Naive B cell (primary cell): ENCODE measurements at places on chromosomes 6 and 20. TPM values are rescaled to one million over a fixed set of nuclear protein-coding genes. Genes with fewer than 3 reads are reported as not detected.

DNA sequence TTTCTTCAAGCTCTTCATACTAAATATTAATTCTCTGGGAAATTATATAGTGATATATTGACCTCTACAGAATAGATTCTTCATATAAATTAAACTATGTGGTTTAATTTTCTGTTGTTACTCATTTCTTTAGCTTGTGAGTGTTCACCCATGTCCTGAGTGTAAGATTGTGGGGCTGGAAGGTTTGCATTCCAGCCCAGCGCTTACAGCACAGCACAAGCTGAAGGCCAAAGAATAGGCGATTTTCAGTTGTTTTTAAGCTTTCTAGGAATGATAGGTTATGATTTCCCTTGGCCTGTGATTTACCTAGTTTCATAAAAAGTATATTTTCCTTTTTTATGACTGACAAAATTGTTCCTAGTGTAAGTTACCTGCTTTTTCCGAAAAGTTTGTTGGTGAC, 194.1 kb downstream of the PLCB1 start:
- no peak overlapping the region for H3K4me3 ChIP-seq
- H3K27me3 ChIP-seq, result no peaks in the 10 kb centered on the region
- peaks cover under 1% of the 10 kb centered on the region for H3K4me1 ChIP-seq
- no peak for DNase-seq
- H3K36me3 ChIP-seq, result no peaks in the 10 kb centered on the region
- H3K27ac ChIP-seq, result no peak overlapping the region

DNA sequence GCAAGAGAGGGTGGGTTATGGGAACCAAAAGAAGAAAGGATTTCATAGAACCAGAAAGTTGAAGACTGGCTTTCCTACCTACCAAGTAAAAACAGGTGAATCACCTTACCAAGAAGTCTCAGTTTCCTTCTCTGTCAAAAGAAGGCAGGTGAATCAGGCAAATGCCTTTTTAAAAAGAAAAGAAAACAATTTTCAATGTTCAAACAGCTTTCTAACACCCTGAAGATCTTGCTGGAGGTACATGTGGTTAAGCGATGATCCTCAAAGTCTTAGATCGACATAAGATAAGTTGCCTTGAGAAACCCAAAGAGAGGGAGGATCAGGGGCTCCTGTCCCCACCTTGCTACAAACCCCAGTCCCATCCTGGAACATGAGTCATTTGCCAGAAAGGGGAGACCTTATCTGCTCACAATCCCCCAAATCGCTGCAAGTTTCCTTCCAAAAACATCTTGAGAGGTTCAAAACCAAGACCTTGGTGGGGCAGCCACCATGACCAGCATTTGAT, 71.6 kb downstream of the NFATC2 start:
- H3K4me1 ChIP-seq, result no peaks in the 10 kb centered on the region
- no peak overlapping the region for H3K27ac ChIP-seq
- H3K4me3 ChIP-seq, result no peak overlapping the region
- H3K36me3 ChIP-seq, result peaks cover 34% of the 10 kb centered on the region
- no peak for DNase-seq

- no peak overlapping the region for H3K4me3 ChIP-seq
- DNase-seq, result no peak
- no peaks in the 10 kb centered on the region for H3K36me3 ChIP-seq
- H3K27me3 ChIP-seq, result no peaks in the 10 kb centered on the region
- H3K27ac ChIP-seq, result no peak overlapping the region
- peaks cover 19% of the 10 kb centered on the region for H3K4me1 ChIP-seq
These were observed 24.5 kb downstream of the SRSF3 start for GRCh38 chr6:36618366-36619355.

DNA sequence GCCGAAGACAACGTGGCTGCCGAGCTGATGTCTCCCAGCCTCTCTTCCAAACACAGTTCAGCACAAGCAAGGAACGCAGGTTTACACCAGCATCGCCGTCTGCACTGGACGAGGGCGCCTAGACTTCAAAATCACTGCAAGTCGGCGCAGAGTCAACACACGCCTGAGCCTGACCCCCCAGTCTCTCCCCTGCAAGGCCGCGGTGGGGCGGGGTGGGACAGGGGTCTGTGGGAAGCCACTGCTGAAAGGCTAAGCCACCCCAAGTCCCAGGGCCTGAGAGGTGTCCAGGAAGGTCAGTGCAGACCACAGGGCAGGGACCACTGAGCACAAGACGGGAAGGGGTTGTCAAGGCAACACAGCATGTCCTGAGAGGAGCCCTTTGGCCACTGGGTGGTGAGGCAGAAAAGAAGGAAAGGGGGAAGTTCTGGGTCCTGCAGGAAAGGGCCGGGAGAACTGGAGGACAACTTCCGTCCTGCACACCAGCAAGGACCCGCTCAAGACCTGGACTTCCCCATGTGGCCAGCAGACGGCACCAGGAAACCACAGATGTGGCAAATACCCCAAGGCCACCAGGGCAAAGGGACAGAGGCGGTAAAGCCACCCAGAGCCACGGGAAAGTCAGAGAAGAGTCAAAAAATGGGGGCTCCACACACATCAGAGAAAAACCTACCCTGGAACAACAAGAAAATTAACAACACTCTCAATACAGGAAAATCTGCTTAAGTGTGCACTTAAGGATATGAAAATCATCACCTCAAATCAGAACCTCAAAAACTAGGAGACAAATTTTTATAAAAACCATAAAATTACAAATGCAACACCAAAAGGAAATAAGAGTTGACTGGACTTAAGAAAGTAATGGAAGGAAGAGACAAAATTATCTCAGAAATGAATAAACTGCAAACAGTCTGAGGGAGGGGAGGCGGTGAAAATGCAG, 84.8 kb downstream of the TAF4 start:
- peak overlapping the region; percentile 49 for H3K27ac ChIP-seq
- H3K4me3 ChIP-seq, result peak overlapping the region; percentile 20
- H3K4me1 ChIP-seq, result peaks cover 25% of the 10 kb centered on the region
- DNase-seq, result peak; percentile 8
- no peaks in the 10 kb centered on the region for H3K27me3 ChIP-seq

GRCh38 chr6:28978959-28979561, 26.1 kb downstream of the ZNF311 start:
- DNase-seq, result no peak
- H3K36me3 ChIP-seq, result peaks cover 5% of the 10 kb centered on the region
- no peak overlapping the region for H3K4me3 ChIP-seq
- H3K27ac ChIP-seq, result no peak overlapping the region

DNA sequence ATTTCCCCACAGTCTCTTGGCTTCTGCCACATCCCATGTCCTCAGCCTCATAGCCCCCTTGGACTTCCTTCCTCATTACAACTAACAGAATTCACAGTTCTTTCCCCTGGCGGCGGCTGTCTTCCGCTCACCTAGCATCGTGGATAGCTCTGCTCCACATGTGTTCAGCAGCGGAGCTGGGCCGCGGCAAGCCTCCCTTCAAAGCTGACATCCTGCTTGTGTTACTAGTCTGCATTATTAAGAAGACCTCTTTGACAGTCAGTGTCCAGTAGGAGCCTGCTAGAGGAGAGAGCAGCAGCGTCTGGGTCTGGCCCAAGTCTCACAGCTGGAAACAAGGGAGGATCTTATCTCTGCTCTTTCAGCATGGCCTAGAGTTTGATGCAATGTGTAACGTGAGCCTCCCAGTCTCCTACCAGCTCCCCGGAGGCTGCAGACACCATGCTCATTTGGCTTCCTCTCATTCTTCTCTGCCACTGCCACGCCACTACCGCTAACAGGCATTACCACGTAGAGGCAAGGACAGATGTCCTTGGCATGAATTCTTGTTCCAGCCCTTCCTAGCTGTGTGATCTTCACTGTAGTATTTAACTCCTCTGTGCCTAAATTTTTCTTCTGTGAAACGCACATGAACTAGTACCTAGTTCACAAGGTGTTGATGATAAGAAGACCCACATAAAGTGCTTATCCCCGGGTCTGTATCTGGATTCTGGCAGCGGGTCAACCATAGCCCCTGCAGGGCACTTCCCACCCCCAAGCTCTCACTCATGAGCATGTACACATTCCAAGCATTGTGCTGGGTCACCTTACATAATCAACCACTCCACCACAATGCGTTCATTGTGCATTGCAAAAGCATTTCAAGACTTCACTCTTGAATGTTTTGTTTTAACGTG, 107.1 kb upstream of the BACH2 start:
- peak overlapping the region; percentile 66 for H3K4me3 ChIP-seq
- no peaks in the 10 kb centered on the region for H3K36me3 ChIP-seq
- no peaks in the 10 kb centered on the region for H3K27me3 ChIP-seq
- DNase-seq, result no peak
- H3K27ac ChIP-seq, result peak overlapping the region; percentile 48

DNA sequence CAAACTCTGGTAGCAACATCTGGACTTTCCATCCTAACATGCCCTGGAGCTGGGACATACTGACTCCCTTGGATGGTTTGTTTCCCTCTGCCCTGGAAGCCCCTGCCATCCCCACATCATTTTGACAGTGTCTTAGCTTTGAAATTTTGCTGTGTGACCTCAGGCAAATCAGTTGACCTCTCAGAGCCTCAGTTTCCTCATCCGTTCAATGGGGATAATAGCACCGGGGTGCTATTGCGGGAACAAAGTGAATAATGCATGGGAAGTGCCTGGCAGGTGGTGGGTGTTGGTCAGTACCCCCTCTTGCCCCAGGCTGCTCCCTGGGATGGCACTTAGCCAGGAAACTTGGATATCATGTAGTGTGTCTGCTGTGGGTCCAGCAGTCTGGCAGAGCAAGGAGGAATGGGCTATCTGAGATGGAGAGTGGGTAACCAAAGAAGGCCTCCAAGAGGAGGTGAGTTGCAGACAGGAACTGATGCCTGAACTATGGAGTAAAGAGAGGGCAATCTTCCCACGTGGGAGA, 88.6 kb downstream of the MRPL14 start:
- H3K27ac ChIP-seq, result peak overlapping the region; percentile 27
- H3K36me3 ChIP-seq, result no peaks in the 10 kb centered on the region
- peaks cover 41% of the 10 kb centered on the region for H3K27me3 ChIP-seq
- H3K4me1 ChIP-seq, result no peaks in the 10 kb centered on the region

DNA sequence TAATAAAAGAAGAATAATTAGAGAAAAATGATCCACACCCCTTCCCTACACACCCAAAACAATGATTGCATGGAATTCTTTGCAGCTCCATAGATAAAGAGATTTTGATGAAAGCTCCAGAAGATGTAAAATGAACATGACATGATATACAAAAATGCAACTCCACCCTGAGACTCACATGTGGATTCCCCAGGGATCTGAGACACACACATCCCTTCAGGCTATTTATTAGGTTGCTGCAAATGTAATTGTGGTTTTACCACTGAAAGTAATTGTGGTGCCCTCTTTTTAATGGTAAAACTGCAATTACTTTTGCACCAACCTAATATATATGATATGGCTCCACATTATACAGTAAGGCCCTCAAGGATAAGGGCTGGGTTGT, 40.4 kb upstream of the TBC1D7 start:
- no peaks in the 10 kb centered on the region for H3K36me3 ChIP-seq
- H3K27ac ChIP-seq, result no peak overlapping the region
- no peak for DNase-seq
- H3K27me3 ChIP-seq, result no peaks in the 10 kb centered on the region
- peaks cover 46% of the 10 kb centered on the region for H3K4me1 ChIP-seq

- peak; percentile 65 for DNase-seq
- H3K4me3 ChIP-seq, result peak overlapping the region; percentile 91
- H3K4me1 ChIP-seq, result peaks cover 83% of the 10 kb centered on the region
- peaks cover 10% of the 10 kb centered on the region for H3K36me3 ChIP-seq
- no peaks in the 10 kb centered on the region for H3K27me3 ChIP-seq
- H3K27ac ChIP-seq, result peak overlapping the region; percentile 95
These were observed 88.2 kb downstream of the HIVEP2 start for GRCh38 chr6:142856624-142857232.

DNA sequence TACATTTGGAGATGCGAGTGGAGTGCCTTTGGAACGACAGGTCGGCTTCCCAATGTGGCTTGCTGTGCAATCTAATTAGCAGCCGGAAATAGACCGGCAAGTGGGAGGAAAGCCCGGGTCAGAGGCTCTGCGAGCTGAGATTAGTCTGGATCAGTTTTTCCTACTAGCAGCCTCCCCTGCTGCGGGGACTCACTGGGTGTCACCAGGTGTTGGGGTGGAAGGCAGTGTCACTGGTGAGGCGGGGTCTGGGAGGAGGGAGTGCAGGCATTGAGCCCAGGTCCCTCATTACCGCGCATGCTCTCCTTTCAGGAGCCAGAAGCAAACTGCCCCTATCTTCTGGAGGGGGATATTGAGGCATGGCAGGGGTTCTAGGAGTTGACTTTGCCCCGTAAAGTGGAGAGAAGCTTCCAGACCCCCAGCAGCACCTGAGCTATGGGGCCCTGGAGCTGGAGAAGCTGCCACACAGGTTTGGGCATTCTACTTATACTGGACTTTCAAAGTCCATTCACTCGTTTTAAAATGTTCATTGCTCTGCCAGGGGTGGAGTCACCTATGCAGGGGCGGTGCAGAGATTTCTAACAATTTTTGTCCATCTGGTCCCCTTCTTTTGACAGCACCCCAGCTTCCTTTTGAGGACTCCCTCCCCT, 11.0 kb downstream of the SULF2 start:
- peaks cover 23% of the 10 kb centered on the region for H3K27me3 ChIP-seq
- H3K4me1 ChIP-seq, result no peaks in the 10 kb centered on the region
- H3K4me3 ChIP-seq, result no peak overlapping the region
- no peak overlapping the region for H3K27ac ChIP-seq

DNA sequence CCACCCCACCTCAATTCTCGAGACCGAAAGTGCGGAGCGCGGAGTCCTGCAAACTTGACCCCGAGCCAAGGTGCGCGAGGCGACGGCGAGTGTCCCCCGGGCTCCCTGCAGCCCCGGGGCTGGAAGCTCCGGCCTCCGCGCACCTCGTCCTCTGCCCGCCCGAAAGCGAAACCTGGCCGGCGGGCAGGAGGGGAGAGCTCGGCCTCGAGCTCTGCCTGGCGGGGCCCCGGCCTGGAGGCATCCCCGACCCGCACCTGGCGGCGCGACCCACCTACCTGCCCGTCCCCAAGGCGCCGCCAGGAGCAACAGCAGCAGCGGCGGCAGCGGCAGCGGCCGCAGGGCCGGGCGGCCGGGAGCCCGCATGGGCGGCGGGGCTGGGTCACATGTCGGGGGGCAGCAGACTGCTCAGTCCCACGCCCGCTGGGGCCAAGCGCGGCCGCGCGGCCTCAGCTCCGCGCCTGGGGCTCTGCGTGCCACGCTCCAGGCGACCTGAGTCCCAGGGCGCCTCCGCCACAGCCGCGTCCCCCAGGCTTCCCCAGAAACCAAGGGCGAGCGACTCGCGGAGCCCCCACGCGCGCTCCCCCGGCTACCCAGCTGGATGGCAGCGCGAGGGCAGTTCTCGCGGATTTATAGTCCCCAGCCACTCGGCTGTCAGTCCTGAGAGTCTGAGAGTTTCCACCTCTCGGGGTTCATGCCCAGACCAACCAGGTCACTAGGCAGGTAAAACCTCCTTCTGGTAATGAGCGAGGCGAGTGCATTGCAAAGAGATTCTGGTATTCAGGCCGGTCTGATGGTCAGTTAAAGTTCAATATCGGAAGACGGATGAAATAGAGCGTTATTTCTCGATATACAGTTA, at the start of gene IL20RA:
Gene IL20RA (minus strand): TSS at position 600 of the 856 bp plus-strand sequence. CDS start 237 bp downstream, at position 363.
- H3K4me3 ChIP-seq, result peak within 1 kb of the TSS; percentile 81
- DNase-seq, result peak; percentile 21
- no peaks in the 10 kb centered on the region for H3K36me3 ChIP-seq
- no peak within 1 kb of the TSS for H3K27ac ChIP-seq
- peaks cover 5% of the 10 kb centered on the region for H3K4me1 ChIP-seq

GRCh38 chr6:127635091-127635490, 58.1 kb downstream of the C6orf58 start:
- peaks cover 11% of the 10 kb centered on the region for H3K27me3 ChIP-seq
- no peak for DNase-seq
- H3K4me1 ChIP-seq, result no peaks in the 10 kb centered on the region
- H3K27ac ChIP-seq, result no peak overlapping the region

GRCh38 chr20:34124469-34125249, 12.6 kb upstream of the EIF2S2 start:
- H3K27me3 ChIP-seq, result no peaks in the 10 kb centered on the region
- H3K4me3 ChIP-seq, result no peak overlapping the region
- H3K27ac ChIP-seq, result no peak overlapping the region
- DNase-seq, result peak; percentile 39

The NNAT gene
- polyA plus RNA-seq, result 0.39 TPM

The MUC21 gene
- not detected for polyA plus RNA-seq
